Calu3 (cell line): ENCODE measurements at places on chromosomes 2 and 18.

- DNase-seq: no peak
Measured at GRCh38 chr2:73640946-73641766, 1.1 kb downstream of the NAT8 start.

DNA sequence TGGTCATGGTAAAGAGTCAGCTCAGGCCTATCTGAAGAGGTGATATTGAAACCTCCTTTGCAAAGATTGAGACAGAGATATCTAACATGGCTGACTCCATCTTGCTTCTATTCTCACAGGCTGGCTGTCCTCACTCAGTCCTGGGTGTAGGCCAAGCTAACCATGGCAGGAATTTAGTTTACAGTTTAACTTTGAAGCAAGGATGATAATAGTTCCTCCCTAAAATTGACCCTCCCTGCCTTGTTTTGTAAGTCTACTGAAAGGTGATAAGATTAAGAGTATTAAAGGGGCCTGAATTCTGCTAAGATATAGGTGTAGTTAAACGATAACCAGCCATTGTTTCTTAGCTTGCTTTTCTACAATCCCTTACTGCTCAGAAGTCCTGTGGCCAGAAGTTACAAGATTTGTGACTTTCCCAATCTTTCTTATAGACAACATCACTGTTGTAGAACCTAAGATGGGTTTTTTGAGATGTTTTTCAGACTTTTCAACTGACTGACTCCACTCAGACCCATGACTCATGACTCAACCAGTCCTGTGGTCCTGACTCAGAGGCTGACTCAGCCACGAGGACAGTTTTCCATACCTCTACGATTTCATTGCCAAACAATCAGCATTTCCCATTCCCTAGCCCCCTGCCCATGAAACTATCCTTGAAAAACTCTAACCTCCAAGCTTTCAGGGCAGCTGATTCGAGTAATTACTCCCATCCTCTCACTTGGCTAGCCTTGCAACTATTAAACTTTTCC, 195.7 kb upstream of the SESTD1 start:
- DNase-seq: peak; percentile 75

- DNase-seq: no peak
Measured at GRCh38 chr2:147646818-147647468, 197.9 kb upstream of the ACVR2A start.

DNA sequence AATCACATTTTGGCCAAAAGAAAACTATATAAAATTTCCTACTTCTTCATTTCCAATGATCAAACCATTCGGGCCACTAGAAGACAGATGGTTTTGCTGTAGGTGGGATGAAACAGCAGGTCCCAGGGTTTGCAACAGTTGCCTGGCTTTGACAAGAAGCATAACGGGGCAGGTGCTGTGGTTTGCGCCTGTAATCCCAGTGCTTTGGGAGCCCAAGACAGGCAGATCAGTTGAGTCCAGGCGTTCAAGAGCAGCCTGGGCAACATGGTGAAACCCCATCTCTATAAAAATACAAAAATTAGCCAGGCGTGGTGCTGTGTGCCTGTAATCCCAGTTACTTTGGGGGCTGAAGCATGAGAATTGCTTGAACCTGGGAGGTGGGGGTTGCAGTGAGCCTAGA, 81.4 kb upstream of the XPO1 start:
- no peak for DNase-seq

DNA sequence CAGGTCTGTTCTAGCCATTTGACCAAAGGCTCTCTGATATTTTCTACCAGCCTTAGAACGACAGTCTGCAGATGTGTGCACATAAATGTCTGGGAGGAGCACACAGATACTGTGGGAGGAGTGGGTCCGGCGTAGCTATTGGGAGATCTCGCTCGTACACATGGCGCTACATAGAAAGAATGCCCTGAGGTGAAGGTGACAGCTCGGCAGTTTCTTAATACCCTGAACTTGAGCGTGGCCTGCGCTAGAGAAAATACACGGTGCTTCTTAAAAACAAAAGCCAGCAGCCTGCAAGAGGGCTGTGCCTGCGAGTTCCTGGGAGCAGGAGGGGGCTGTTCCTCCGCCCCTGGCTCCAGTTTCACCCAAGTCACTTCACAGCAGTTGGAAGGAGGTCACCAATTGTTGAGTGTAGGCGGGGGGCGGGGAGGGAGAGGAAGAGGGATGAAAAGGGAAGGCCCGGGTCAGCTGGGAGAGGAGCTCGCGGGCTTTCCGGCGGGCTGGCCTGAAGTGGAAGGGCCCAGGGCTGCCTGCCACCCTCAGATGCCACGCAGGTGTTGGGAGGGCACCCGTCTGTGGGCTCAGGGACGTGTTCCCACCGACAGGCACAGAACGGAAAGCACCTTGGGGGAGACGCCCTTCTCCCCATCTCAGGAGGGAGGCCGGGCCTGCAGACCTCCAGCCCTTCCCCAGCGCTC, 124.7 kb upstream of the ZNF516 start:
- no peak for DNase-seq
